ENCODE measurements at places on chromosomes 4 and X. TPM values are rescaled to one million over a fixed set of nuclear protein-coding genes. Genes with fewer than 3 reads are reported as not detected.

Gene FAM184B
- not detected for total RNA-seq

Gene KLB
- not detected for total RNA-seq

Gene CDKL2
- total RNA-seq = 16.0 TPM

- DNase-seq = no peak
Observed at GRCh38 chr4:182809417-182810102, 107.6 kb downstream of the DCTD start.

GRCh38 chr4:3462790-3463415 is at the start of gene DOK7:
Gene DOK7, plus strand, starts transcription at chr4:3463306. Its CDS starts 70 bp downstream, at chr4:3463376.
- DNase-seq = peak; percentile 63

- DNase-seq = no peak
Observed at GRCh38 chr4:629636-629914, 4.2 kb downstream of the PDE6B start.

GRCh38 chrX:13376857-13377549 is 57.1 kb upstream of the ATXN3L start:
- DNase-seq = no peak

DNA sequence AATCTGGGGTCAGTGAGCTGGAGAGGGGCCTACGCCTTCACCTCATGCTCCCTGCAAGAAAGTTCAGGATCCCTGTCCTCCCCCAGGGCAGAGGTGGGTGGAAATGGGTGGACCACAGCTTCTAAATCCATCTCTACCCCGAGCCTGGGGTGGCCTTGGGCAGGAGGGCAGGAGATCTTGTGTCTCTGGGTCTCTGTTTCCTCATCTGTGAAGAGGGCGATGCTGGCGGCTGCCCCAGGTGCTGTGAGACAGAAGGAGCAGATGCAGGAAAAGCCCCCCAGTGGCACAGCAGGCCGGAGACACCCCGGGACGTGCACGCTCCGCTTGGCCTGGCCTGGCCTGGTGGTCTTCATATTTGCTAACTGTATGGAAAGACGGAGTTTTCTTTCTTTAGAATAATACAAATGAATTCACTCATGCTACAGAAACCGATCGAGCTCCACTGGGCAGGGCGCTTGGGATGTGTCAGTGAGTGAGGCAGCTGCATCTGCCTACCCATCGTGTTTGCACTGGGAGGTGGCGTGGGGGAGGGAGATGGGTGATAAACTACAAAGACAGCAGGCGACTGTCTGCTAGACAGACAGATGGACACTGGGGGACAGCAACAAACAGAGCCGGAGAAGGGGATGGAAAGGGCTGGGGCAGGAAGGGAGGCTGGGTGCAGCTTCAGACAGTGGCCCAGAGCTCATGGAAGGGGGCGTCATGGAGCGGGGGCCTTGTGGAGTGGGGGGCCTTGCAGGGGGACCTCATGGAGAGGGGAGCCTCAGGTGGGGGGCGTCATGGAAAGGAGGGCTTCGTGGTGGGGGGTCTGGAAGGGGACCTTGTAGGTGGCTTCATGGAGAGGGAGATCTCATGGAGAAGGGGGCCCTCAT is 136.2 kb downstream of the CPZ start:
- DNase-seq = no peak

- no peak for DNase-seq
Observed at GRCh38 chrX:45712067-45712466, 511.4 kb upstream of the DIPK2B start.

DNA sequence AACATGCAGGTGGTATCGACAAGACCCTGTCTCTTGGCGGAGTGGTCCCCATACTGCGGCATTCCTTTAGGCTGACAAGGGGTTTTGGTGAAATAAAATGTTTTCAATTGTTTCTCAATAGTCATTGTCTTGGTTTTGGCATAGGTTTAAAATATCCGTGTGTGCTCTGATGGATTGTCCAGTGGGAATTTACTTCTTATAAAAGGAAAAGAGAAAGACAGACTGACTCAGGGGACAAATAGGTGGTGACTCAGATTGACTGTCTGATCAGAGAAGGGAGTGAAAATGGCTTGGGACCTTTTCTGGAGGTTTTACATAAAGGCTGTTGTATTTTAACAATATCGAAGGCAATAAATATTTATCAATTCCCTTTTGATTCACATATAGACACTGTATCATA is 129.8 kb downstream of the SORBS2 start:
- no peak for DNase-seq

GRCh38 chrX:40094900-40095582 is 2.7 kb downstream of the BCOR start:
- no peak for DNase-seq

Measured in thyroid gland (tissue), 4 donors.